Hindlimb muscle (tissue), 1 donor: ENCODE measurements at places on chromosomes 3 and 15.

DNA sequence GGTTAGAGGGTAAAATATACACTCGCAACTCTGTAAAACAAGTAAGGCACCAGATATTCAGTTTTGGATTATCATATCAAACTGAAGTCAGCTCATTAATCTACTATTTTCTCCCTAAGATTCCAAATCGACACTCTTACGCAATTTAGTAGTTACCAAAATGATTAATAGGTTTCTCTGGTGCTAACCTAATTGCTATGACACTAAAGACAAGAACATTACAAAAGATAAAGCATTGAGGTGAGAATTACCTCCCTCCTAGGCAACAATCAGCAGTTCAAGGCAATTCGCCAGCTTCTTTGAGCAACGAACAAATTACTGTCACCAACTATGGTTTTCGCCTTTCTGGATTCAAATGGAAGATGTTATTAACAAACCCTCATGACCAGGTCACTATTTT, 1305.0 kb downstream of the ROBO2 start:
- DNase-seq = no peak

GRCh38 chr3:146024260-146024659, 136.7 kb downstream of the PLOD2 start:
- no peak for DNase-seq

DNA sequence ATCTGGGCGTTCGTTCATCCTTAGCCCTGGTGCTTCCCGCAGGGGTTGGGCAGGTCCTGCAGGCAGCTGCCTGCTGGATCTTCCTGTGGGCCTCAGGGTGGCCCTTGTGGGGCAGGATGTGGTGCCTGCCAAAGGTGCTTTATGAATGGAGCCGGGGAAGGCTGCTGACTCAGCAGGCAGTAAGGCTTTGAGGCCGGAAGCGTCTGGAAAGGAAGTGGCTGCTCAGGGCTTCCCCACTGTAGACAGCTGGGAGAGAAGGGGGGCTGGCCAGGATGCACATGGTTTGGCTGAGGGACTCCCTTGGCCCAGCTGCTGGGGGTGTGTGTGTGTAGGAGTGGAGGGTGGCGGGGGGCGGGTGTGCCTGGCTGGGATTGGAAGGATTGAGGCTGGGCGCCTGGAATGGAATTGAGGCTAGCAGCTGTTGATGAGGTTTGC, 12.9 kb downstream of the CD276 start:
- DNase-seq = peak; percentile 92

DNA sequence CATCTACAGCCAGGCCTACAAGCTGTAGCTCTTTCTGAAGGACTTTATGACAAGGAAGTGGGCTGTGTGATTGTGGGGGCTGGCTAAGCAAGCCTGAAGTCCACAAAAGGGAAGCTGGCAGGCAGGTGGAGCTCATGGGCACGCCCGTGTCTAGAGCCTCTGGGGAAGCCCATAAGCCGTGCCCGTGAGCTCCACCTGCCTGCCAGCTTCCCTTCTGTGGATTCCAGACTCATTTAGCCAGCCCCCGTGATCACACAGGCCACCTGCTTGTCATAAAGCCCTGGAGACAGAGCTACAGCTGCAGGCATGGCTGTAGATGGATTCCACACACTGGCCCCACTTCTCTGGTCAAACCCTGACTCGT, 15.2 kb downstream of the EFCC1 start:
- no peak for DNase-seq

- no peak for DNase-seq
These were observed 117.6 kb upstream of the CHMP2B start for GRCh38 chr3:87109465-87109864.

GRCh38 chr15:29822684-29823459, 604 bp upstream of the TJP1 start:
- peak; percentile 62 for DNase-seq

- DNase-seq = no peak
These were observed 84.2 kb upstream of the IL12A start for GRCh38 chr3:159904455-159904854.

DNA sequence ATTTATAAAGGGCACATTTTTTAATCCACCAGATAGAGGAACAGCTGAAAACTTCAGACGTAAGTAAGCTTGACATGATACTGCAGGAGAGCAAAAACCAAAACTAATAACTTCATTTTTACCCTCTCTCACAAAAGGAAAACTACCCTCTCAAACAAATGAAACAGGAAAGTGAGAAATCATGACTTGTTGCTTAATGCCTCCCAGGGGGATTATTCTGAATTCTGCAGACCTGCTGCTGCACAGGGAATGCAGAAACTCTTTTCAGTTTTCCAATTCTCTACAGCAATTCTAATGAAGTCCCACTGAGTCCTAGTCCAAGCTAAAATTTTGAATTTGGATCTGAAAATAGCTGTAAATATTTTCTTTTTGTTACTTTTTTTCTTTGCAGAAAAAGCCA, 637.1 kb upstream of the CCDC54 start:
- DNase-seq = no peak
